ENCODE measurements at places on chromosomes 1 and 21. TPM values are rescaled to one million over a fixed set of nuclear protein-coding genes. Genes with fewer than 3 reads are reported as not detected.

Gene SH3D21
- 17.8 TPM for total RNA-seq

Gene RIIAD1
- total RNA-seq = not detected

Gene C1orf94
- not detected for total RNA-seq

Gene ASTN1
- not detected for total RNA-seq

GRCh38 chr1:10918531-10918930, 93.9 kb upstream of the TARDBP start:
- H3K27me3 ChIP-seq = peaks cover 23% of the 10 kb centered on the region
- H3K4me3 ChIP-seq = no peak overlapping the region
- peaks cover 42% of the 10 kb centered on the region for H3K4me1 ChIP-seq
- DNase-seq = no peak

DNA sequence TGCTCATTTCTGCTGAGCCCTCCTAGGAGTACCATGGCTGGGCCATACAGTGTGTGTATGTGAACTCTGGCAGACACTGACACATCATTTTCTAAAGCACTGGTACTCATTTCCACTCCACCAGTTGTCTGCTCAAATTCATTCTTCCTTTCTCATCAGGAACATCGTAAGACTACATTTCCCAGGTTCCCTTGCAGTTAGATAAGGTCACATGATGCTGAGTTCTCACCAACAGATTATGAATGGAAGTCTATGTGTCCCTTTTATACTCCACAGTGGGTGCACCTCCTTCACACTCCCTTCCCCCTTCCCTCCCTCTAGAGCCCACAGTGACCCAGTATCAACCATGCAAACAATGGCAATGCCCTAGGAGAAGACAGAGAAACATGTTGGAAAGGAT, 38.3 kb upstream of the PAX7 start:
- H3K36me3 ChIP-seq = no peaks in the 10 kb centered on the region
- no peak overlapping the region for H3K4me3 ChIP-seq
- no peaks in the 10 kb centered on the region for H3K4me1 ChIP-seq
- H3K27me3 ChIP-seq = peaks cover 18% of the 10 kb centered on the region

GRCh38 chr1:245166471-245166885, 11.7 kb downstream of the KIF26B start:
- no peak for DNase-seq
- no peak overlapping the region for H3K4me3 ChIP-seq
- H3K36me3 ChIP-seq = no peaks in the 10 kb centered on the region

GRCh38 chr21:33886321-33886720, 29.3 kb downstream of the ATP5PO start:
- H3K27ac ChIP-seq = no peak overlapping the region
- no peaks in the 10 kb centered on the region for H3K4me1 ChIP-seq
- no peak for DNase-seq
- no peaks in the 10 kb centered on the region for H3K36me3 ChIP-seq
- H3K27me3 ChIP-seq = no peaks in the 10 kb centered on the region

- H3K36me3 ChIP-seq = no peaks in the 10 kb centered on the region
- no peak for DNase-seq
- H3K27ac ChIP-seq = no peak overlapping the region
- H3K4me1 ChIP-seq = peaks cover 72% of the 10 kb centered on the region
Observed at GRCh38 chr21:34909492-34910292, 139.4 kb downstream of the RUNX1 start.

- H3K4me3 ChIP-seq = no peak overlapping the region
- no peaks in the 10 kb centered on the region for H3K27me3 ChIP-seq
- H3K4me1 ChIP-seq = peaks cover 18% of the 10 kb centered on the region
- DNase-seq = no peak
Observed at GRCh38 chr1:108009603-108010195, 44.7 kb upstream of the VAV3 start.

DNA sequence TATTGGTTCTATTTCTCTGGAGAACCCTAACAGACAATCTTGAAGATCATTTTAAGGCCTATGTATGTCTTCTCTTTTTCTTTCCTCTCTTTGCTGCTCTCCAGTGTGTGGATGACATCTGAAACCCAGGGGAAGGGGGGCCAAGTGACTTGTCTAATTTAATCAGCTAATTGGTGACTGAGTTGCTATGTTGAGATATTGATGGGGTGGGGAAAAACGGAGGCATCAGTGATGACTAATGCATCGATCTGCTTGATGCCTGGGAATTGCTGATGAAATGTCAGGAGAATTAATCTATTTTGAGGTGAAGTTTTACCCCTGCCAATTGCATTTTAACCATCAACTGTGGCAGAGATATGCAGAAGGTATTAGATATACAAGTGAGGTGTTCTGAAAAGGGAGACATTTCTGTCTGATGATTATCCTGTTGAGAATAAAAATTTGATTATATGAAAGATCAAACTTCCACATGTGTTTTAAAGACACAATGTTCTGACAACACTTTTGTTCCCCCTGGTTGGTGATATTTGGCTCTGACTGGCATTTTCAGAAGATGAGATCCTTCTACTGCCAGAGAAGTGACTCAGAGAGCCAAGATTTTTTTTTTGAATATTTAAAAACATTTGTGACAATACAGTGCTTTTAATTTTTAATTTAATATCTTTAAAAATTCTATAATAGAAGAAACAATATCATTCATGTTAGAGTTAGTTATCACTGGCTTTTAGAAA, 18.7 kb upstream of the PTGFR start:
- H3K36me3 ChIP-seq = no peaks in the 10 kb centered on the region
- no peak overlapping the region for H3K27ac ChIP-seq
- DNase-seq = no peak
- no peaks in the 10 kb centered on the region for H3K4me1 ChIP-seq
- no peak overlapping the region for H3K4me3 ChIP-seq
- peaks cover 2% of the 10 kb centered on the region for H3K27me3 ChIP-seq

GRCh38 chr1:167516404-167517388, 1.6 kb downstream of the CD247 start:
- H3K36me3 ChIP-seq = peaks cover 62% of the 10 kb centered on the region
- DNase-seq = peak; percentile 58
- peak overlapping the region; percentile 100 for H3K4me3 ChIP-seq
- H3K27ac ChIP-seq = peak overlapping the region; percentile 100

DNA sequence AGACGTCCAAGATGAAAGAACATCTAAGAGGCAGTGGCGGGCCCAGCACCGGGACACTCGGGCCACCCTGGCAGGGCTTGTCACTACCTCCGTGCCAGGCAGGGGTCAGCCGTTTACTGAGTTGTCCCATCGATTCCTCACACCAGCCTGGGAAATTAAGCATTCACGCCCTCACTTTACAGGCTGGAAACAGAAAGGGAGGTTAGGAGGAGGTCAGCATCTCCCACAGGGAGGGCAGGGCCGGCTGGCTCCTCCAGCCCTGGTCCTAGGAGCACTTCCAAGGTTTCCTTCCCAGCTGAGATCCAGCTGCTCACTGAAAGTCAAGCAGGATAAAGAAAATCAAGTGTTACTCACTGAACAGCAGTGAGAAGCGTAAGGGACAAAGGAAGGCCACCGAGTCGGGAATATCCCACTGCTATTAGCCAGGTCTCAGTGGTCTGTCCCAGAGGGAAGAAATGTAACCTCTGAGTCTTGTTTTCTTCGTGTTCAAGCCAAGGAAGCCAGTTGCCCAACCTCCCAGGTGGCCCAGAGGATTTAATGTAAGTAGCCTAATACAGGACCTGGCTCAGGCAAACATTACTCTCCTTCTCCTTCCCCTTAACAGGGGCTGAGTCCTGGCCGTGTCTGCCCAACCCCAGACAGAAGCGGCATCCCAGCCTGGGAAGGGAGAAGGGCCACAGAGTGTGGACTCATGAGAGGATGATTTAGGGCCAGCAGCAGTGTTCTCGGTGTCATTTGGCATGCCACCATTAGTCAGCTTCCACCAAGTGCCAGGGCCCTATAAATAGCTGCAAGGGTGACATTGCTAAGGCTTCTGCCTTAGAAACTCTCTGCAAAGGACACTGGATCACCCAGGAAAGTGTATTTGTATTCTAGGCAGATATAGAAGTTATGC, 203.1 kb upstream of the GALNT2 start:
- H3K4me3 ChIP-seq = no peak overlapping the region
- no peak for DNase-seq
- no peak overlapping the region for H3K27ac ChIP-seq
- H3K36me3 ChIP-seq = no peaks in the 10 kb centered on the region
- peaks cover 3% of the 10 kb centered on the region for H3K4me1 ChIP-seq

DNA sequence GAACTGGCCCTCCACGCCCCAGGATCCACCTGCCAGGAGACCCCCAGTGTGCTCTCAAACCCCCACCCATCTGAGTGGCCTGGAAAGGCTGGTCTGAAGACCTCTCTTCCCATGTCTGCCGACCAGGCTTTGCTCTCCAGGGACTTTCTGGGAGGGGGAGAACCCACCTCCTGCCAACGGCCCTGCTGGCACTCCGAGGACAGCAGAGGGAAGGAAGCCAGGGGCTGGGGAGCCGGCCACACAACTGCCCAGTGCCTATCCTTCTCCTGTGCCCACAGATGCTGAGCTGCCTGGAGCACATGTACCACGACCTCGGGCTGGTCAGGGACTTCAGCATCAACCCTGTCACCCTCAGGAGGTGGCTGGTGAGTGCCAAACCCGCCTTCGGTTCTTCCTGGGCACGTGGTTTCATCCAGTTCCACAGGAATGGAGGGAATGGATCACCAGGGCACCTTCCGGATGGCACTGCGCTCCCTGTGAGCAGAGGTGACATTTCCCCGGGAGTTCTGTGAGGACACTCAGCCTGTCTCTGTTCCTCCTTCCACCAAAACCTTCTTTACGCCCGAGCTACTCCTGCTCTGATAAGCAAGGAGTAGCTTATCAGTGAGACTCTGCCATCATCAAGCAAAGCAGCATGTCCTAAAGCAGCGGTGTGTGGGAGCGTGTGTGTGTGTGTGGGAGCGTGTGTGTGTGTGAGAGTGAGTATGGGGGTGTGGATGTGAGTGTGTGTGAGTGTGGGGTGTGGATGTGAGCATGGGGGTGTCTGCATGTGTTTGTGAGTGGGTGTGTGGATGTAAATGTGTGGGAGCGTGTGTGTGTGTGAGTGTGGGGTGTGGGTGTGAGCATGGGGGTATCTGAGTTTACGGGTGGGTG, 105.5 kb downstream of the PDE9A start:
- no peaks in the 10 kb centered on the region for H3K4me1 ChIP-seq
- no peak overlapping the region for H3K4me3 ChIP-seq
- no peak overlapping the region for H3K27ac ChIP-seq
- no peaks in the 10 kb centered on the region for H3K27me3 ChIP-seq
